Aorta (tissue), 5 donors: ENCODE measurements at places on chromosomes 11 and 22. TPM values are rescaled to one million over a fixed set of nuclear protein-coding genes. Genes with fewer than 3 reads are reported as not detected.

GRCh38 chr11:123434262-123434661, 4.2 kb downstream of the GRAMD1B start:
- no peak for DNase-seq
- no peaks in the 10 kb centered on the region for H3K27me3 ChIP-seq
- no peaks in the 10 kb centered on the region for H3K36me3 ChIP-seq
- no peak overlapping the region for H3K27ac ChIP-seq
- no peak overlapping the region for H3K4me3 ChIP-seq
- no peaks in the 10 kb centered on the region for H3K4me1 ChIP-seq

CDHR5 gene
- total RNA-seq: not detected

- H3K27ac ChIP-seq: no peak overlapping the region
- no peaks in the 10 kb centered on the region for H3K4me1 ChIP-seq
- H3K4me3 ChIP-seq: no peak overlapping the region
- DNase-seq: no peak
Observed at GRCh38 chr11:86288776-86289507, 13.1 kb upstream of the HIKESHI start.

DNA sequence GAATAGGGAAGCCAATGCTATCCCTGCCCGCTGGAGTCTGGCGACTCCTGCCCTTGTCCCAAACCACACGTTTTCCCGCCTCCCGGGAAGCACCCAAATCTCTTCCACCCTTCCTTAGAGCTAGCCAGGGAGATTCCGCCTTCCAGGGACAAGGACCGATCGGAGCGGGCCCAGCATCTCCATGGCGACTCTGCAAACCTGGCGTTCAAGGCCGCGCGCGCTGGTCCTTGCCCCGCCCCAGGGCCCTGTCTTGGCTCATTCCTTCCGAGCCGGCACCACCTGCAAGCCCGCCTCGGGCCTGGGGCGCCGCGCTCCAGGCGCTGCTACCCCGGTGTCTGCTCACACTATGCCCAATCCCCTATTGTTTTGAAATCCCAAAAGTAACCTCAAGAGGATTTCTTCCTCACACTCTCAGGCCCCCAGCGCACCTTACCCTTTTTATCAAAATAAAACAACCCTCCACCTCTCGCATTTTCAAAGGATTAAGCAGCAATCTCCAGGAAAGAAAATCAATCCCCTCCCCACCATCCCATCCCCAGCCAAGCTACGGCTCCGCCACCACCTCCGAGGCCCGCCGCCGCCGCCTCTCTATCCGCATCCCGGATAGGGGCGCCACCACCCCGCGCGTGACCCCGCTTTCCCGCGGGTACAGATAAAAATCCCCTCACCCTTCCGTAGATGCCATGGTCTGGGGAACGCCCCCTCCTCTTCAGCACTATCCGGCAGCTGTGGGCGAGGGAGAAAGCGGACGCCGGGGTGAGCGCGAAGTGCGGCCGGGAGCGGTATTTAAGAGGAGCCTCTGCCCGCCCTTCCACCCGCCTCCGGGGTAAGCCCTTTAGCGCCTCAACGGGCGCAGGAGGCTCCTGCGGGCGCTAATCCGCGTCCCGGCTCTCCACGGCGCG, 825 bp downstream of the SLC1A2 start:
- H3K36me3 ChIP-seq: no peaks in the 10 kb centered on the region
- no peaks in the 10 kb centered on the region for H3K4me1 ChIP-seq
- H3K27ac ChIP-seq: no peak overlapping the region
- no peak for DNase-seq

DNA sequence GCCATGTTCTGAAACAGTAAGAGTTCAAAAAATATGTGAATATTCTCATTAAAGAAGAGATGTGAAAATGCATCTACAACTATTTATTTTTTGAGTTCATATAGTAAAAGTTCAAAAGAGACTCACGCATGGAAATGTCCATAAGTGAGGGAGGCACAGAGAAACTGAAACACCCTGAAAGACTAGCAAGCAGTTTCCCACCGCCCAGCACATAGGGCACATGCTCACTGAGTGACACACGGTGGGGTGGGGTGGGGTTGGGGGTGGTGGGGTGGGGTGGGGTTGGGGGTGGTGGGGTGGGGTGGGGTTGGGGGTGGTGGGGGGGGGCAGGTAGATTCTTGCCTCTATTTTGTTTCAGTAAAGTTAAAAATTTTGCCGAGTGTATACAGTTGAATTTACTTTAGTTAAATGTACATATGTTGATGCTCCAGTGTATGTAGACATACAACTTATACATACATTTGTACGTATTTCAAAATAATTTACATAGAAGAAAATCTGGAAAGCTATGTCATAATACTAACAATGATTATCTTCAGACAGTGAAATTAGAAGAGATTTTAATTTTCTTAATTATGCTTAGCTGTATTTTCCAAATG, 6.3 kb downstream of the CCDC34 start:
- no peaks in the 10 kb centered on the region for H3K36me3 ChIP-seq
- H3K4me3 ChIP-seq: no peak overlapping the region
- H3K27ac ChIP-seq: no peak overlapping the region
- no peaks in the 10 kb centered on the region for H3K4me1 ChIP-seq
- H3K27me3 ChIP-seq: no peaks in the 10 kb centered on the region

GRCh38 chr11:117020869-117021564, 77.2 kb downstream of the SIK3 start:
- no peak overlapping the region for H3K4me3 ChIP-seq
- no peaks in the 10 kb centered on the region for H3K27me3 ChIP-seq
- no peaks in the 10 kb centered on the region for H3K4me1 ChIP-seq
- no peak overlapping the region for H3K27ac ChIP-seq
- no peaks in the 10 kb centered on the region for H3K36me3 ChIP-seq

- peaks cover 5% of the 10 kb centered on the region for H3K4me1 ChIP-seq
- peak overlapping the region; percentile 97 for H3K4me3 ChIP-seq
- no peak overlapping the region for H3K27ac ChIP-seq
- DNase-seq: no peak
Observed at GRCh38 chr22:21865041-21865440, 2.4 kb downstream of the MAPK1 start.

APOBEC3F gene
- total RNA-seq: 9.4 TPM

MS4A3 gene
- total RNA-seq: not detected

- H3K27ac ChIP-seq: no peak overlapping the region
- H3K27me3 ChIP-seq: no peaks in the 10 kb centered on the region
- no peak for DNase-seq
- no peaks in the 10 kb centered on the region for H3K36me3 ChIP-seq
- no peak overlapping the region for H3K4me3 ChIP-seq
Observed at GRCh38 chr11:57306161-57306876, 18.4 kb downstream of the TNKS1BP1 start.

APOL6 gene
- 12.4 TPM for total RNA-seq

- H3K27me3 ChIP-seq: no peaks in the 10 kb centered on the region
- no peak for DNase-seq
- H3K4me1 ChIP-seq: no peaks in the 10 kb centered on the region
- no peak overlapping the region for H3K4me3 ChIP-seq
- no peaks in the 10 kb centered on the region for H3K36me3 ChIP-seq
Observed at GRCh38 chr11:24253237-24253760, 243.6 kb upstream of the LUZP2 start.

DNA sequence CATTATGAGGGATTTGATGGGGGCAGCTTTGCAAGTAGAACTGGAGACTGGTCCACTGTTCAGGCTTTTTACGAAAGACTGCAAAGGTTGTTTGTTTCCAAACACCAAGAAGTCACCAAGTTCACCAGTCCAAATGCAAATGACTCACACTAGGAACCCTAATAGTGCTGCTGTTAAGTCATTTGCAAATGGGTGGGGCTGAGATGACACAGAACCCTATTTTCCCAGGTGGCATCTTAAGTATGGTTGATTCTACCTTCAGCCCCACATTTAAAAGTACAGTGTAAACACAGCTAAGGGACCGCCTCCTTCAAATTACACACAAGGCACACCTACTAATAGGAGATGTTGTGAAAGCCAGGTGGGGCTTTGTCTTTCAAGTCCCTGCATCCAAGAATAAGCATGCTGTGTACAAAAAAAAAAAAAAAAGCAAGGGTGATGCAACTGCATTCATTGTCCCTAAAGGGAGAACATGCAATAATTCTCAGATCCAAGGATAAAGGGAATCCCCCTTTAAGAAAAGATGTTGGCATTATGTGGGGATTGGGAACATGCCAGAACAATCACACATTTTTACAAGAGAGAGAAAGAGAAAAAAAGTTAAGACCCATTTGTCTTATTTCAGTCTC, 27.3 kb downstream of the BDNF start:
- no peaks in the 10 kb centered on the region for H3K27me3 ChIP-seq
- no peaks in the 10 kb centered on the region for H3K4me1 ChIP-seq
- H3K27ac ChIP-seq: no peak overlapping the region
- H3K4me3 ChIP-seq: no peak overlapping the region
- DNase-seq: no peak

TP53I11 gene
- 54.5 TPM for total RNA-seq

CD6 gene
- total RNA-seq: 2.2 TPM

DNA sequence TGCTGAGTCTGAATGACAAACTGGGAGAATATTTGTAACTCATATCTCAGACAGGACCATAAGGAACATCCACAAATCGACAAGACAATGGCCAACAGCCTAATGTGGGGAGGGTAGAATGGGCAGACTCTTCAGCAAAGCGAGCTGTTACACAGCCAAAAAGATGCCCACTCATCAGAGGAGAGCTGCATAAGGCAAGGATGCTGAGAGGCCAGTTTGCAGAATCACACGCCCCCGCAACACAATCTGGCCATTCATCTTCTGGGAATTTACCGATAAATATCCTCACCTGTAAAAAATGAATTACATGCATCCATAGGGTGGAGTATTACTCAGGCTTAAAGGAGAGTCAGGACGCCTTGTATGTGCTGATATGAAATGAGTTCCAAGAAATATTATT, 57.5 kb upstream of the SLC22A12 start:
- H3K27ac ChIP-seq: no peak overlapping the region
- H3K4me1 ChIP-seq: no peaks in the 10 kb centered on the region
- no peak for DNase-seq
- no peaks in the 10 kb centered on the region for H3K36me3 ChIP-seq
- H3K4me3 ChIP-seq: no peak overlapping the region

DNA sequence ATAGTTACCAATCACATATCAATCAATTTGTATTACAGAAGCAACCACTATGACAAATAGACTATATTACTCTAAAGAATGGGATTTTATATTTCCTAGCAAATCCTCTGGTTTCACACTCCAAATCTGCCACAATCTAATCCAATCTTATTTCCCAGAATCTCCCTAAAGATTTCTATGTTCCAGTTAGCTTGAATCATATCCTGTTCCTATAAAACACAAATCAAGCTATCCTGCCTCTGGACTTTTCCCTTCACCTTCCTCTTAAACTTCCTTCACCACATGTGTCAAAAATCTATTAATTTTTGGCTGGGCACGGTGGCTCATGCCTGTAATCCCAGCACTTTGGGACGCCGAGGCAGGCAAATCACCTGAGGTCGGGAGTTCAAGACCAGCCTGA, 50.0 kb downstream of the PIK3C2A start:
- no peaks in the 10 kb centered on the region for H3K36me3 ChIP-seq
- H3K4me3 ChIP-seq: no peak overlapping the region
- no peak for DNase-seq
- peaks cover 2% of the 10 kb centered on the region for H3K4me1 ChIP-seq

- no peaks in the 10 kb centered on the region for H3K36me3 ChIP-seq
- no peaks in the 10 kb centered on the region for H3K4me1 ChIP-seq
- no peak for DNase-seq
- no peak overlapping the region for H3K4me3 ChIP-seq
Observed at GRCh38 chr11:79220171-79220570, 220.7 kb downstream of the TENM4 start.

DNA sequence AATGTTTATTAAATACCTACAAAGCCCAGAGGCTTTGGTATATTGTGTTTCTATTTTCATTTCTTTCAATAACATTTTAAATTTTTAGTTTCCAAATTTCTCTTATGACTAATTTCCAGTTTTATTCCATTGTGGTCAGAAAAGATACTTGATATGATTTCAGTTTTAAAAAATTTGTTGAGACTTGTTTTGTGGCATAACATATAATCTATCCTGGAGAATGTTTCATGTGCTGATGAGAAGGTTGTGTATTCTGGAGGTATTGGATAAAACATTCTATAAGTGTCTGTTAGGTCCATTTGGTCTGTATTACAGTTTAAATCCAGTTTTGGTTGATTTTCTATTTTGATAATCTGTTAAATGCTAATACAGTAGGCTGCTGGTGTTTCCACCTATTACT, 9.8 kb upstream of the RAG1 start:
- no peak overlapping the region for H3K4me3 ChIP-seq
- H3K36me3 ChIP-seq: no peaks in the 10 kb centered on the region
- H3K27ac ChIP-seq: no peak overlapping the region
- no peaks in the 10 kb centered on the region for H3K4me1 ChIP-seq

DNA sequence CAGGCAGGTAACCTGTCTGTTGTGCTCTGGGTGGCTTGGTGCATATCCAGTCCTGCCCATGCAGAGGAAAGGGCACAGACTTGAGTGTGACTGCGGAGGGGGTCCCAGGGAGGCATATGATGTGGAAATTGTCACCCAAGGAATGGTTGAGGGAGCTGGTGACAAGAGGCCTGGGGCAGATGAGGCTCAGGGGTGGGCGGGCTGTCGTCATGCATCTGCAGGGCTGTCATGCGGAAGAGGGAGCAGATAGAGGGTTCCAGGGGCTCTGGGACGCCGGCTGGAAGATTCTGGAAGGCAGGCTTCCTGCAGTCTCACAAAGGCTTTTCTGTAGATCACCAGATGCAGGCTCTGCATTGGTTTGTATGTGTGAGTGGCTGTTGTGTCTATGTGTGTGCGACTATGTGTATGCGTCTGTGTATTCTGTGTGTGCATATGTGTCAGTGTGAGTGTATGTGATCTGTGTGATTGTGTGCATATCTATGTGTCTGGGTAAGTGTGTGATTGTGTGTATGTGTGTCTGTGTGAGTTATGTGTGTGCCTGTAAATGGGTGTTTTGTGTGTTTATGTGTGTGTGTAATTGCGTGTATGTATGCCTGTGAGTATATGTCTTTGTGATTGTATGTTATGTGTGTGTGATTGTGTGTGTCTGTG, 7.6 kb upstream of the CACNA1I start:
- DNase-seq: no peak
- H3K27me3 ChIP-seq: no peaks in the 10 kb centered on the region
- H3K27ac ChIP-seq: no peak overlapping the region
- H3K4me3 ChIP-seq: no peak overlapping the region
- H3K36me3 ChIP-seq: no peaks in the 10 kb centered on the region

BARX2 gene
- total RNA-seq: not detected

FGF4 gene
- not detected for total RNA-seq

FGF19 gene
- not detected for total RNA-seq

- no peaks in the 10 kb centered on the region for H3K36me3 ChIP-seq
- H3K27me3 ChIP-seq: no peaks in the 10 kb centered on the region
- no peaks in the 10 kb centered on the region for H3K4me1 ChIP-seq
- H3K27ac ChIP-seq: no peak overlapping the region
- DNase-seq: no peak
Observed at GRCh38 chr11:123426789-123427188, 3.3 kb upstream of the GRAMD1B start.

NEFH gene
- 0.36 TPM for total RNA-seq
